ENCODE measurements at places on chromosomes 1 and 21.

DNA sequence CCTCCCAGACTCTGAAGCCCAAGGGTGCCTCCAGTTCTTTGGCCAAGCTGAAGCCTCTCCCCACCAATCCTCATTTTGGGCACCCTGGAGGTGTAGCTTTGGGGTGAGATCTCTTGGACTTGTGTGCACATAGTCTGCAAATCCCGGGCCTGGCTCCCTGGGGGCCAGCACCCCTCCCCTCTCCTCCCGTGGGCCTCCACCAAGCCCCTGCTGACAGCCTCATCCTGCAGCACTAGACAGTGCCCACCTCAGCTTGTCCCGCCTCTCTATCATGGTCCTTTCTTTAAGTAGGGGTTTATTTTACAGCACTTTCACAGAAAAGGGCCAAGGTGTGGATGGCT is 3.2 kb downstream of the GJC2 start:
- no peak for DNase-seq

- no peak for DNase-seq
Observed at GRCh38 chr1:27476237-27476636, 13.7 kb downstream of the WASF2 start.

DNA sequence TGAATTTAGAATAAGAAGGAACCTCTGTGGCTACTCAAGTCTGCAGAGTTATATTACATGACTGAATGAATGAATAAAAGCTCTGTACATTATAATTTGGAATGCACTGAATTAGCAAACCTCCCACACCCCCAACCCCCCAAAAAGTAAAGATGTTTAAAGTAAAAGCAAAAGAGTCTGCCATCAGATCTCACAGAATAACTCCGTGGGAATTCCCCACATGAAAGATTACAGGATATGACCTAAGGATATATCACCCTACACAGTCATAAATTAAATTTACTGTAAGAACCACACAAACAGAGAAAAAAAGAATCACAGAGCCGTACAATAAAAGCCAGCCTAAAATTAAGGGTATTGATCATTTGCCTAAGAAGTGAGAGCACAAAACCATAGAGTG is 587.3 kb downstream of the PTPRC start:
- DNase-seq, result no peak

DNA sequence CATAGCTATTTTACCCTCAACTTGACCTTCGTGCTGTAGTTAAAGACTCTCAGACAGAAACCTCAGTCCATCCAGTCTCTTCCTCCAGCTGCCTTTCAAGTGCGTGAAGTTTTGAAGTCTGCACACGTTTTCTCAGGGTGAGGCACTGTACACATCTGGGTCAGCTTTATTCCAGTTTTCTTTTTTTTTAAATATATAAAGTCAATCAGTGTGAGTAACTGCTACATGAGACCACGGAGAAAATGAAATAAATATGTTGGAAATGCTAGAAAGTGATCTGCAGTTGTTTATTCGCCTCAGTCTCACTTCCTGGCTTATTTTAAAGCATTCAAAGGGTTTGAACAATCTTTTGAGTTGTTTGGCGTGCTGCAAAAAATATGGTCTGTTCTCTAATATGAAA is 135.7 kb downstream of the ROR1 start:
- DNase-seq, result no peak

DNA sequence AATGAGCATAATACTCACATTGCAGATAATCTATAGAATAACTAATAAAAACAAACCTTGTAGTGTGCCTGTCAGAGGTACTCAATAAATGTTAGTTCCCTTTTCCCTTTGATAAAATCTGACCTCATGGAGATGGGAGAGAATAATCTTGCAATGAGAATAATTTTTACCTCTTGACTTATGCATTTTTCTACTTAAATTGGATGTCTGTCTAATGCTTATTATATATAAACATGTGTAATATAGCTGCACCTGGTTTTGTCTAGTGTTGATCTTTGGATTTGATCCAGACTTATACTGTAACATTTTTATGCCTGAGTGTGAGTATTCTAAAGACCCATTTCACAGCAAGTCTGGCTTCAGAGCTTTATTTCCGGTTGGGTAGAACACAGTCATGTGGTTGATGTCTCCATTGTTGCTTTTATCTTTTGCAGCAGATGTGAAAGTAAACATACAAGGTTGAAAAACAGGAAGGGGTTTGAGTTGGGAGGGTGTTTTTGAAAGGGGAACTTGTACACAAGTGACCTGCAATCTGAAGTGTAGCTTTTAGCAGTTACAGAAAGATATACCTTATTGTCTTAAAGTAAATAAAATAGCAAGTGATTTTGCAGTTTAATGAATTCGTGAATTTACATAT is 12.4 kb downstream of the EPB41 start:
- peak; percentile 40 for DNase-seq

DNA sequence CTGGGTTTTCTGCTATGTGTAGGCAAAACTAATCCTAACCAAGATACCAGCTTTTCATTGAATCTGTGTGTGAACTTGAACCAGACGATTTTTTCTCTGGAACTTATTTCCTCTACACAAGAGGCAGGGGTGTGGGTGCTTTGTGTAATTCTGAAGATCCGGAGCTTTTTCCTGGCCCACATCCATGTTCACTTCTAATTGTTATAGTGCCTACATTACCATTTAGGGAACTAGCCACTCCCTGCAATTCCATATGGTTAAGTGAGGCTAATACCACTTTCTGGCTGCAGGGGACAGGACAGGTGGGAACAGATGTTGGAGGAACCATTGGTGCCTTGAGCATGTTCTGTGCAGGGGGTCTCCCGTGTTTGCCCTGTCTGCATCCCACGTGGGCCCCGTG is 83.4 kb upstream of the FMN2 start:
- DNase-seq, result no peak

GRCh38 chr1:29258976-29259801 is 22.9 kb downstream of the PTPRU start:
- no peak for DNase-seq

DNA sequence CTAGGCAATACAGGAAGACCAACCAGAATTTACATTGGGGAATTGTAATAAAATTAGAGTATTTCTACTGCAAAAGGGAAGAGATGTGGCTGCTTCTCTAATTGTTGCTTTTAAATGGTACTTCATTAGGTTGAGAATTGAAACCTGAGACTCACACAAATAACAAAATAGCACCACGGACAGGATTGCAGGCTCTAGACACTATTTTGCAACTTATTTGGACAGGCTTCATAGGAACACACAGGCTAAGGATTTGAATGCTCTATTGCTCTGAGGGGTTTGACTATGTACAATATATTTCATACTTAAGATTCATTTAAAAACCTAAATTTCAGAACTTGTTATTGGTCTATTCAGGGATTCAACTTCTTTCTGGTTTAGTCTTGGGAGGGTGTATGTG is 79.6 kb downstream of the ATP1B1 start:
- DNase-seq, result no peak

- DNase-seq, result no peak
Observed at GRCh38 chr1:84300501-84300900, 1.0 kb upstream of the SAMD13 start.

GRCh38 chr1:188170935-188171334 is 1342.2 kb downstream of the PLA2G4A start:
- DNase-seq, result no peak

- no peak for DNase-seq
Observed at GRCh38 chr21:45264146-45264911, 23.4 kb downstream of the POFUT2 start.

- no peak for DNase-seq
Observed at GRCh38 chr1:20538760-20539551, 13.4 kb upstream of the FAM43B start.

DNA sequence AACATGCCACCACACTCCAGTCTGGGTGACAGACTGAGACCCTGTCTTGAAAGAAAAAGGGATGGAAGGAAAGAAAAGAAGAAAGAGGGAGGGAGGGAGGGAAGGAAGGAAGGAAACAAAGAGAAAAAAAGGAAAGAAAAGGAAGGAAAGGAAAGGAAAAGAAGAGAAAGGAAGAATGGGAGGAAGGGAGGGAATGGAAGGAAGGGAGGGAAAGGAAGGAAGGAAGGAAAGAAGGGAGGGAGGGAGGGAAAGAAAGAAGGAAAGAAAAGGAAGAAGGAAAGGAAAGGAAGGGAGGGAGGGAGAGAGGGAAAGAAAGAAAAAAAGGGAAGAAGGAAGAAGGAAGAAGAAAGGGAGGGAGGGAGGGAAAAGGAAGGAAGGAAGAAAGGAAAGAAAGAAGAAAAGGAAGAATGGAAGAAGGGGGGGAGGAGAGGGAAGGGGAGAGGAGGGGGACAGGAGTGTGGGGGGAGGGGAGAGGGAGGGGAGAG is 5.0 kb upstream of the PPP1R15B start:
- no peak for DNase-seq

DNA sequence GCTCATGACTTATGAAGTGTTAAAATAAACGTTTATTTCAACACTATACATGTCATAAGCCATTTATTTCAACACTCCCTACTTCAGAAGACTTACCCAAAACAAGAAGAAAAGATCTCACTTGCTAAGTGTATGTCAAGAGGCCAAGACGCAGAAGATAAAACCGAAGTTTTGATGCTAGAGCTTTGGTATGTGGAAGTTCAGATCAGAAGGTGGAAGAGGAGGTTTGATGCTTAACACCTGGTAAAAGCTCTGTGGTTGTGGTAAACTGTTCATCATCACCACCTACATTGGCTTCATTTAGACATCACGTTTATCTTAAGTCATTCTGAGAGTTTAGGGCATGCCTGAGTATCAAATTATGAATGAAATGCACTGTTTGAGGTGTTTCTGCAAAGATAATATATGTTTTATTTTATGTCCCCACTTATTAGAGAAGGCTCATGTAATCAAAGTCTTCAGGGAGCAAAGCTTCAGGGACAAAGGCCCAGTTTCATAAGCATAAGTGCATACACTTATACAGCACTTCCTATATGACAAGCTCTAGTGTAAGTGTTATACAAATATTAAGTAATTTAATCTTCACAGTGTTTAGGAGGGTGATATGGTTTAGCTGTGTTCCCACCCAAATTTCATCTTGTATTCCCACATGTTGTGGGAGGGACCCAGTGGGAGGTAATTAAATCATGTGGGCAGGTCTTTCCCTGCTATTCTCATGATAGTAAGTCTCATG is 533.3 kb downstream of the PTBP2 start:
- DNase-seq, result no peak

Data from activated CD4-positive, CD25-positive, alpha-beta regulatory T cell treated with anti-CD3 and anti-CD28 coated beads, Interleukin-2, amount 50 U/mL, for 16 hours (primary cell).